ENCODE measurements at places on chromosomes 6 and 20.

DNA sequence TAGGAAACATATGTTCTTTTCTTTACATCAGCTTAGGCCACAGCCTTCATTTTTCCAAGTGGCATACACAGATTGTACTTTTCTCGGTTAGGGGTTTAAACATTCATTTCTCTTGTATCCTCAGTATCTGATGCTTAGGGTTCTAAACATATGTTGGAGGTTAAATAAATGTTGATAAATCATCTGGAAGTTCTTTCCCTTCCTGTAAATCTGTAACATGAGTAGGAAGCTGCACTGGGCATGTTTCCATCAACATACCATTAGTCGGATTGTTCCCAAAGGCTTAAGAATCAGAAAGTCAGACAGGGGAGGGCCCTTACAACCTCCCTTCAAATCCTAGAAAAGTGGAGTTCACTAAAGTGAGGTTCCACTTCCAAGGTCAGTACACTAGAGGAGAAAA, 54.8 kb upstream of the BCLAF1 start:
- DNase-seq: no peak

DNA sequence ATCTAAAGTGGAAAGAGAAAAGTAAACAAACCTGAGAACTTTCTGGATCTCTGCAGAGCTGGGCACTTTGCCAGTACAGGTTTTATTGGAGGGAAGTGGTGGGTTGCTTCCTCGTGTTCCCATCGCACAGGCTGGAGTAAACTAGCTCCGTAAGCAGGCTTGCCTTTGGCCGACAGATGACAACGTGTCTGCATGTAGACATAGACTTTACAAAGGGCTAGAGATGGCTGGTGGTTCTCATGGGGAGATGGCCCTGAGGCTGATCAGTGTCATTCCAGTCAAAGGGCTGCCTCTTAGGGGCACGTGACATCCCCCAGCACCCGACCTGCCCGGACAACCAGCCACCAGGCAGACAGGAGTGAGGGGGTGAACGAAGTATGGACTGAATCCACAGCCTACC, 98.8 kb downstream of the YTHDF1 start:
- no peak for DNase-seq

GRCh38 chr6:143449714-143450452, 612 bp downstream of the ADAT2 start:
- peak; percentile 11 for DNase-seq

DNA sequence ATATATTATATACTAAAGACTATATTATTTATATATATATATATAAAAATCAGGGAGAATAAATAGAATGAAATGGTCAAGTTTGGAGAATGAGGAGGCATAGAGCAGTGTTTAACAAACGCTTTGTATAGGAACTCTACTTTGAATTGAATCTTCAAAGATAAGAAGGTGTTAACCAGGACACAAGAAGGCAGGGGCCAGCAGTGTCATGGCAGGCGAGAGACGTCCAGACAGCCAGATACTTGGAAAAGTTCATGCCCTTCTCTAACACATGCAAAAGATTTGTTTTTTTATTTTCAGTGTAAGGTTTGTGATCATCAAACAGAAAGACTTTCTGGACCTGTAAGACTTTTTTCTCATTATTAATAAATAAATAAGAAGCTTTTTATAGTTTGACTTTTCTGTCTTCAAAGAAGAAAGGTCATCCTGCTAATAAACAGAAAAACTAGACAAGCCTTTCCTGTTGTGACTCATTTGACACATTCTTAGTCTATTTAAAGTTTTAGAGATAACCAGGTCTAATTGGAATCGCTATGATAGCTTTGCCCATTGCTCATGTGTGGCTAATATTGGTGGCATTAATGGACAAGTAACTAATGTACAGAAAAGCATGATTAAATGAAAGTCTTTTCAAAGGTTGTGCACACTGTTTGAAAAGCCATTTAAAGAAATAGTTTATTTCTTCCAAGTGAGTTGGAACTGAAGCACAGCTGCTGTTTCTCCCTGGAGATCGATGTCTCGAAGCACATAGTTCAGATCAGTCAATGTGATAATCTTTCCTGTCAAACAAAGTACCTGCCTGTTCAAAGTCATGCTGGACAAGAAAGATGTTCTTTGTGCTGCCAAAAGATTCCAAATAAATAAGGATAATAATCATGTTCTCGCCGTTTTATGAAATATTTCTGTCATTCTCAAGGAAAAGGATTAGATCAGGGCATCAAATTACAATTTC, 420.4 kb upstream of the OPRM1 start:
- DNase-seq: no peak

DNA sequence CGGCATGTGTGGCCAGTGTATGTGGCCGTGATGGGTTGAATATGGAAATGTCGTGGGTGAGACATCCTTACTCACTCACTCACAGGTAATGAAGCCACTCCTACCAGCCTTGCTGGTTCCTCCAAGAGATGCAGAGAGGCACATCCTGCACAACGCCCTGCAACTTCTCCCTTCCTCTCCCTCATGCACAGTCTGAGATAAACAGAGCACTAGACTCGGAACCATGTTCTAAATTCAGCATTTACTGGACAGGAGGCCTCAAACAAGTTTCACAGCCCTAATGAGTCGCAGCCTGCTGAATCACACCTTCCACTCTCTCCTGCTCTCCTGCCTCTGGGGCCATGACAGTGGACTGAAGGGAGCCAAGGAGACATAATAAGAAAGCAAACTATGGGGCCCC, 91.2 kb downstream of the ISM1 start:
- DNase-seq: no peak

GRCh38 chr20:50226093-50226974, 35.7 kb downstream of the CEBPB start:
- no peak for DNase-seq
